ENCODE measurements at places on chromosomes 7 and 10.

GRCh38 chr7:157932498-157933218, 595.9 kb downstream of the DNAJB6 start:
- DNase-seq, result no peak

- DNase-seq, result no peak
These were observed 71.8 kb downstream of the MTPN start for GRCh38 chr7:135905355-135905754.

GRCh38 chr7:127189074-127189473, 63.7 kb downstream of the GRM8 start:
- no peak for DNase-seq

DNA sequence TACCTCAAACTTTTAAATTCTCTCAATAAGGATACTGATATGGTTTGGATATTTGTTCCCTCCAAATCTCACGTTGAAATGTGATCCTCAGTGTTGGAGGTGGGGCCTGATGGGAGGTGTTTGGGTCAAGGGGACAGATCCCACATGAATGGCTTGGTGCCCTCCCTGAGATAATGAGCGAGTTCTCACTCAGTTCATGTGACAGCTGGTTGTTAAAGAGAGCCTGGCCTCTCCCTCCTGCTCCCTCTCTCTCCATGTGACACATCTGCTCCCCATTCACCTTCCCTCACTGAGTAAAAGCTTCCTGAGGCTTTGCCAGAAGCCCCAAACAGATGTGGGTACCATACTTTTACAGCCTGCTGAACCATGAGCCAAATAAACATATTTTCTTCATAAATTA, 19.2 kb downstream of the ABCB4 start:
- no peak for DNase-seq

DNA sequence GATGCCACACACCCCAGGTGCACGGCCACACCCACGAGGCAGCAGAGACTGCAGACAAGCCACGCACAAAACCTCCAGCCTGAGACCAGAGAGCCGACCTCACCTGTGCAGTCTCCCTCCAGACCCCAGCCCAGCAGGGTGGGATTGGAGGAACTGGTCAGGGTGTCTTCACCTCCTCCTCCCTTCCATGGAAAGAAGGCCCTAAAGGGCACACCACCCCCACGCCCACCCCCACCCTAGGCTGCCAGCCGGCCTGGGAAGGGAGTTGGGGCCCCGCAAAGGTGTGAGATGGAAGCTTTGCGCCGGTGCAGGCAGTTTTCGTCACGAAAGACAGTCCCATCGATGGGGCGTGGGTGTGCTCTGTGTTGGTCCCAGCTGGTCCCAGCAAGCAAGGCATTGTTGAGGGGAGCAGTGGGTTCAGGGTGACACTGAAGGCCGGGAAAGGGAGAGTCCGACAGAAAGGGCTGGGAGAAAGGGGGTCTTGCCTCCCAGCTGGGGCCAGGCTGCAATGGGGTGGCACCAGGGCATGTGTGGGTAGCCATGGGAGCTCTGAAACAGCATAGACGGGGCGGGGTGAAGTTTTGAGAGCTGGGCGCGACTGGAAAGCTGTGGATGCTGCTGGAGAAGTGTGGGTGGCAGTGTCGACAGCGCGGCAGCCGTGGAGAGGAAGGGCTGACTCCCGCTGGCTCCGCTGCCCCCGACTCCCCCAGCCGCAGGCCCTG, 349.2 kb downstream of the GLRX3 start:
- DNase-seq, result no peak

- DNase-seq, result no peak
These were observed 111.8 kb upstream of the ANKRD1 start for GRCh38 chr10:91032611-91033206.

DNA sequence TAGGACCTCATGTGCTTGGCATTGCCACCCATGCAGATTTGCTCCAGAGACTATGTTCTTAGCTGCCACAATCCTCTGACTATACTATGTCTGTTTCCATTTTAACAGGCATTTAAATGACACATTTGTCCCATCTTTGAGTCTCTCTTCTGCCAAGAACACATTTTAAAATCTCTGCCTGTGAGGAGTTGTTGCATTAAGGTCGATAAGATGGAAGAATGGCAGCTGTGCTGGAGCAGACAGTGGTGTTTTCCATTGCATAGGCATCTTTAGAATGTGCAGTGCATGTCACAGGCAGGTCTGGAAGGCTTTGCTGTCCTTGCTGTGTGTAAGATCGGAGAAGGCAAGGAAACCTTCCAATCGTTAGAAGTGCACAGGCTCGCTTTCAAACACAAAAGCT, 70.9 kb upstream of the CELF2 start:
- no peak for DNase-seq

- no peak for DNase-seq
These were observed 112.0 kb downstream of the NEURL1 start for GRCh38 chr10:103605359-103606096.

DNA sequence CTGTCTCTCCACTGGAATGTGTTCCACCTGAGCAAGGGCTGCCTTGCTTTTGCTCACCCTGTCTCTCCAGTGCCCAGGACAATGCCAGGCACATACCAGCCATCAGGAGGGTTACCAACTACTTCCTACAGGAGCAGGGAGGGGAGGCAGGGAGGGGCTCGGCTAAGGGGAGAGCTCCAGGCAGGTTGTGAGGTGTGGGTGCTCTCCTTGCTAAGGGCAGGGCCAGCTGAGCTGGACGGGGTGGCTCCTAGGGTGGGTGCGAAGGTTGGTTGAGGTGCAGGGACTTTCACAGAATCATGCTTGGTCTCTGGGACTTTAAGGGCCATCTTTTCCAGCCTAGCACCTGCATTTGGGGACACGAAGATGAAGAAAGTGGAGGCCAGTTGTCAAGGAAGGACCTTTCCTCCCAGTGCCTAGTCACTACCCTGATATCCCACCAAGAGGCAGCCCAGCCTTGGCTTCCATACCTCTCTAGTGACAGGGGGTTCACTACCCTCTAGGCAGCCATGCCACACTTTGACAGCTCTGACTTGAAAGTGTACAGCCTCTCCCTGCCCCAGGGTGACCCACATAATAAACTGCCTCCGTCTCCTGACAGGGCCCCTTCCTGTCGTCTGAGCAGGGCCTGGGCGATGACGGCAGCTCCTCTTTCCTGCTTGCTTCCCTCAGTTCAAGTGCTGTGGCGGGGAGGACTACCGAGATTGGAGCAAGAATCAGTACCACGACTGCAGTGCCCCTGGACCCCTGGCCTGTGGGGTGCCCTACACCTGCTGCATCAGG, 46.5 kb downstream of the TSPAN15 start:
- no peak for DNase-seq

GRCh38 chr7:1290026-1290678, 57.5 kb downstream of the UNCX start:
- no peak for DNase-seq

DNA sequence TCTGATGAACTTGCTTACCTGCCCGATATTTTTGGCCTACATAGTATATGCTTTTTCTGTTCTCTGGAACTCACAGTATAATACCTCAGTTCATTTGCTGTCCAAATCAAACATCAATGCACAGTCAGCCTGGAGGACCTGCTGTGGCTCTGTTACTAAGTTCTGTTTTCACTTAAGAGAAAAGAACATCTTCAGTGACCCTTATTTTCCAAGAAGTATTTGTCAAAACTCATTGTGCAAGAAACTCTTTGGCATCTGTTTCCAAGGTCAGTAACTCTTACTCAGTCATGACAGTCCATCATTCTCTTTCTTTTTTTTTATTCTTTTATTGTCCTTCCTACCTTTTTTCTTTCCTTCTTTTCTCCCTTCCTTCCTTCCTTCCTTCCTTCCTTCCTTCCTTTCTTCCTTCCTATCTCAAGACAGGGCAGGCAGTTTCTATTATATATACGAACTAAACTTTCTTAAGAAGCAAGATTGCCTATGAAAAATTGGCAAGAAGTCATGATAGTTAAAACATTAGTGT, 37.8 kb upstream of the SEM1 start:
- no peak for DNase-seq

GRCh38 chr7:5514440-5515035, 90.9 kb upstream of the TNRC18 start:
- DNase-seq, result no peak

DNA sequence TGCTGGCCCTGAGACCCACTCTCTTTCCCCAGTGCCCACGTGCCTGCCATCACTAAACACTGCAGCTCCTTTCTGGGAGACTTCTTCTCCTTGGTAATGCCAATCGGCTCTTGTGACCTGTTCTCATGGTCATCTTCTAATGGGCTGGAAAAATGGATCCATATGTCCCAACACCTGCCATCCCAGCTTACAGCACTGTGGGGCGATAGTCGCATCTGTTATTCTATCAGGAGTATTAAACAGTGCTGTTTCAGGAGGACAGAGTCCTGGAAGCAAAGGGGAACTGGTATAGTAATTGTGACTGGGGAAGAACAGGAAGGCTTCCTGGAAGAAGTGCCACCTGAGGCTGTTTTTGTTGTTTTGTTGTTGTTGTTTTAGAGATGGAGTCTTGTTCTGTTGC, 411.2 kb downstream of the GLRX3 start:
- DNase-seq, result no peak

GRCh38 chr10:112946649-112947048, 3.4 kb upstream of the TCF7L2 start:
- DNase-seq, result no peak

GRCh38 chr7:142566271-142566670, 183.0 kb upstream of the PRSS1 start:
- no peak for DNase-seq

- DNase-seq, result no peak
These were observed 264.0 kb upstream of the PRKCQ start for GRCh38 chr10:6843894-6844650.

- DNase-seq, result no peak
These were observed 569.1 kb downstream of the INHBA start for GRCh38 chr7:41133690-41134299.

GRCh38 chr10:90418869-90419652, 438.8 kb downstream of the HTR7 start:
- no peak for DNase-seq

DNA sequence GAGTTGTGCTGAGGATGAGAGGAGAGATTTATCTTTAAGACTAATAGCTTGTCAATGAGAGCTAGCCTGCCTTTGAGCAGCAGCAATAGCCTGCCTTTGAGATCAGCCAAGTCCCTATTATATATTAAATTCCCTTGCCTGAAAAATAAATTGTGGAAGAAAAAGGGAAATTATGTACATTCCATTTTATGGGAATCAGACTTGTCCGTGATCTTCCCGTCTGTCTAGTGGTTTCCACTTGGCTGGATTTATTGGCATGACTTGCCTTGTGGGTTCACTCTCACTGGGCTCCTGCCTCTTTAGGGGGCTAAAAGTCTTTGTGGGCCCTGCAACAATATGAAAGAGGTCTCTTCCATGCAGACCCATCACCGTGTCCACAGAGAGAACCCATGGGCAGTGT, 171.7 kb upstream of the FRMD4A start:
- DNase-seq, result no peak

DNA sequence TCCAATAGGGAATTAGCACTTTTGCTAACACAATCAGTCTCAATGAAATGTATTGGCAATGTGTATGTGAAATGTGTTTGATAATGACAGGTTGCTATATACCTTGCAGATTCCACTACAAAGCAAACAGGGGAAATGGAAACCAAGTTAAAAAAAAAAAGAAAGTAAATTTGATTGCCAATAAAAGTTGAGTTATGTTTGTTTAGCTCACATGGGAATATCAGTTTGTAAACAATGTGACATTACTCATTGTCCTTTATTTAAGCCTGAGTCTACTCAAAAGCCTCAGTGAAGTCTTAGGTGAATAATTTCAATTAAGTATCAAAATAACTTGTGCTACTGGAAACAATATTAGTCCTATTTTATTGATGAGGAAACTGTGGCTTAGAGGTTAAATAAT, 285.2 kb downstream of the CACNA2D1 start:
- no peak for DNase-seq

DNA sequence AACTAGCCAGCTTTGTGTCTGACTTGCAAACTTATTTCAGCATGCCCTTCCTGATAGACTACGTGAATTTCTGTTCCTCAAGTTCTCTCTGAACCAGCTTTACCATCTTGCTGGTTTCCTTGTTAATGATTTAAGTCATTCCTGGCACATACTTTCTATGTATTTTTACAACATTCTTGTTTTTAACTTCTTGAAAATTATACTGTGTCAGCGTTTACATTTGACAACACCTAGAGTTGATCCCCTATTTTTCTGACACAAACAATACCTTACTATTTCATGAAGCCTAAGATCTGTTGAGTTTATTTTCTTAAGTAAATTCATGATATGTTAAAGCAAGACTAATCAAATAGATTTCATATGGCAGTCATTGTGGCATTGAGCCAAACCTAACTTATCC, 686.3 kb downstream of the XPNPEP1 start:
- no peak for DNase-seq

- no peak for DNase-seq
These were observed 69.5 kb upstream of the C1GALT1 start for GRCh38 chr7:7112868-7113267.

DNA sequence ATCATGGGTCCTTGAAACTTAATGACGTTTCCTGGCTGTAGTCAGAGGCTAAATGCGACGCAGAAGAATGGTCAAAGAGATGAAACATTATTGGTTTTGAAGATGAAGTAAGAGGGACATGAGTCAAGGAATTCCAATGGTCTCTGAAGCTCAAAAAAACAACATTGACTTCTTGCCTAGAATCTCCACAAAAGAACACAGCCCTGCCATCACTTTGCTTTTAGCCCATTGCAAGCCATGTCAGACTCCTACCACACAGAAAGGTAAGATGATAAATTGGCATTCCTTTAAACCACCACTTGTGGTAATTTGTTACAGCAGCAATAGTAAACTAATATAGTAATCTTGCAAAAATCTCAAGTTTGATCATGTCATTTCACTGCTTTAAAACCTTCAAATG, 109.4 kb downstream of the TMEM26 start:
- no peak for DNase-seq

DNA sequence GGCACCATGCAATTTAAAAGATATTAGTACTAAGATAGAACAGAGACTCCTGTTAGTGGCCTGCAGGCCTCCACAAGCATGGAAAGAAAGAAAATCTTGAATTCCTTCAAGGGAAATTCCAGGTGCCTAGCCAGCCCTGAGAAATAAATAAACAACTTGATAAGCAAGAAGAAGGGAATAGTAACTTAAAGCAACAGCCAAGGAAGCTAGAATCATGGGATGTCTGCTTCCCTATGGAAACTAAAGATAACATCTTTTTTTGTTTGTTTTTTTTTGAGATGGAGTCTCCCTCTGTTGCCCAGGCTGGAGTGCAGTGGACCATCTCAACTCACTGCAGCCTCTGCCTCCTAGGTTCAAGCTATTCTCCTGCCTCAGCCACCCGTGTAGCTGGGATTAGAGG, 128.6 kb downstream of the SKIDA1 start:
- DNase-seq, result no peak

GRCh38 chr7:31735991-31736982, 49.3 kb downstream of the PPP1R17 start:
- peak; percentile 75 for DNase-seq

GRCh38 chr7:18408461-18408860, 87.1 kb upstream of the HDAC9 start:
- DNase-seq, result no peak

- DNase-seq, result no peak
These were observed 108.4 kb downstream of the KLF6 start for GRCh38 chr10:3676564-3676963.

GRCh38 chr10:92239600-92240288, 51.1 kb downstream of the CPEB3 start:
- DNase-seq, result peak; percentile 41

Measured in mesothelial cell of epicardium (in vitro differentiated cells).